ENCODE measurements at places on chromosomes 11 and 22.

GRCh38 chr11:45180179-45180847 is 33.9 kb downstream of the PRDM11 start:
- DNase-seq, result peak; percentile 29
- no peak overlapping the region for H3K27ac ChIP-seq
- no peaks in the 10 kb centered on the region for H3K36me3 ChIP-seq
- peak overlapping the region; percentile 72 for H3K4me3 ChIP-seq
- no peaks in the 10 kb centered on the region for H3K27me3 ChIP-seq

GRCh38 chr11:86931548-86932258 is 23.5 kb downstream of the FZD4 start:
- H3K4me1 ChIP-seq, result peaks cover 4% of the 10 kb centered on the region
- no peaks in the 10 kb centered on the region for H3K27me3 ChIP-seq
- DNase-seq, result no peak
- no peak overlapping the region for H3K27ac ChIP-seq

GRCh38 chr22:44068422-44069191 is 44.5 kb downstream of the PARVB start:
- no peaks in the 10 kb centered on the region for H3K36me3 ChIP-seq
- peak overlapping the region; percentile 24 for H3K4me3 ChIP-seq
- peaks cover 8% of the 10 kb centered on the region for H3K4me1 ChIP-seq
- no peak for DNase-seq

DNA sequence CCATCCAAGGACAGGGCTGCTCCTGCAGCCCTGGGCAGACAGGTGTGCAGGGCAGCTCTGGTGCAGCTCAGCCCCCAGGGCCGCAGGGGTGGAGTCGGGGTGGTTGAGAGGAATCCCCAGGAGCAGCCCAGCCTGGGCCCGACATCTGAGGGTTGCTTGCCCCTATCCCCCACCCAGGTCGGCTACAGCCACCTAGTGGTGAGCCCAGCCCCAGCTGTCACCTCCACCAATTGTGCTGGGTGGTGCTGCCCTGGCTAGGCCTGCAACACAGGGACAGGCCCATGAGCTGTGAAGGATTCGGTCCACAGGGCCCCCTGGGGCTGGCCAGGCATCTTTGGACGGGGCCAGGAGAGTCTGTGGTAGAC is 29.6 kb downstream of the RTN4R start:
- DNase-seq, result peak; percentile 72
- no peaks in the 10 kb centered on the region for H3K36me3 ChIP-seq
- H3K27me3 ChIP-seq, result no peaks in the 10 kb centered on the region
- H3K4me1 ChIP-seq, result peaks cover 22% of the 10 kb centered on the region
- peak overlapping the region; percentile 67 for H3K27ac ChIP-seq
- peak overlapping the region; percentile 34 for H3K4me3 ChIP-seq

DNA sequence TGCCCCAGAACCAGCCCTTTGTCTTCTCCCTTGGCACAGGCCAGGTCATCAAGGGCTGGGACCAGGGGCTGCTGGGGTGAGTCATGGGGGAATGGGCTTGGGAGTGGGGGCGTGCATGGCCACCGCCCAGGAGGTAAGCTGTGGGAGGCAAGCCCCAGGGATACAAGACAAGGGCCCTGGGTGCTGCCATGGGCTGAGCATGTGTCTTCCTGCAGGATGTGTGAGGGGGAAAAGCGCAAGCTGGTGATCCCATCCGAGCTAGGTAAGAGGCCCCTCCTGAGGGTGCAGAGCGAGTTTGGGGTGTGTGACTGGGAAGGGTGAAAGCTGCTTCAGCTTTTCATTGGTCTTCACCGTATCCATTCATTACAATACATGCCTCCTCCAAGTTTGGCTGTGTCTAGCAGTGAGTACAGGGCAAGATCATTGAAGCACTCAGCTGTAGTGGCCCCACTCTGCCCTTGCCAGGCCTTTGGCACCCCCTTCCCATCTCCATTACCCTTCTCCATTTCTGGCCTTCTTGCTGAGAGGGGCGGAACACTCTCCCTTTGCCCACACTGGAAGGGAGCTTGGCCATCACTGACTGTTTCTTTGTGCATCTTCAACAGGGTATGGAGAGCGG is 2.5 kb downstream of the FKBP2 start:
- peak overlapping the region; percentile 95 for H3K4me3 ChIP-seq
- H3K4me1 ChIP-seq, result peaks cover 37% of the 10 kb centered on the region
- H3K36me3 ChIP-seq, result peaks cover 32% of the 10 kb centered on the region
- DNase-seq, result no peak
- no peaks in the 10 kb centered on the region for H3K27me3 ChIP-seq

- H3K4me1 ChIP-seq, result peaks cover 9% of the 10 kb centered on the region
- no peak overlapping the region for H3K27ac ChIP-seq
- no peak overlapping the region for H3K4me3 ChIP-seq
- H3K36me3 ChIP-seq, result peaks cover 5% of the 10 kb centered on the region
- DNase-seq, result no peak
Observed at GRCh38 chr11:71991494-71991893, 7.2 kb upstream of the IL18BP start.

DNA sequence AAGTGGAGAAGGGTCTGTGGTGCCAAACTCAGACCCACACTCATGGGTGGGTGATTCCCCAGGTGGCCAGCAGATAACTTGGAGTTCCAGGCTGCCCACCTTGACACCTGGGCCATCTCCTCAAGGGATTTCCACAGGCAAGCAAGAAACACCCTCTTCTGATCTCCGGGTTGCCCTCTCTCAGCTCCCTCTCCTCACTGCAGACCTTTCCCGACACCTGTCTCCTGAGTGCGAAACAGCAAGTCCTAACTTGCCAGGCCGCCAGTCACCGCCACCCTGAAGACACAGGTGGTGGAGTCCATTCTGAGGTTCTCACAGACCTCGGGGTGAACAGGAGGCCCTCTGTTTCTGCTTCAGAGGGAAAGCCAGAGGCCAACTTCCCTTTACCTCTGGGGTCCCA is 16.6 kb downstream of the GALNT18 start:
- no peak overlapping the region for H3K27ac ChIP-seq
- no peaks in the 10 kb centered on the region for H3K4me1 ChIP-seq
- no peak for DNase-seq
- H3K4me3 ChIP-seq, result no peak overlapping the region

- peaks cover 62% of the 10 kb centered on the region for H3K36me3 ChIP-seq
- H3K27me3 ChIP-seq, result peaks cover 11% of the 10 kb centered on the region
- H3K4me1 ChIP-seq, result peaks cover 44% of the 10 kb centered on the region
- peak overlapping the region; percentile 100 for H3K27ac ChIP-seq
Observed at GRCh38 chr11:93740730-93741093, 583 bp downstream of the TAF1D start.

GRCh38 chr11:47244448-47245350 is 3.9 kb downstream of the ACP2 start:
- no peak for DNase-seq
- no peaks in the 10 kb centered on the region for H3K27me3 ChIP-seq
- no peak overlapping the region for H3K27ac ChIP-seq

GRCh38 chr11:127308291-127308690 is 307.7 kb upstream of the KIRREL3 start:
- H3K27me3 ChIP-seq, result no peaks in the 10 kb centered on the region
- no peak for DNase-seq
- H3K4me3 ChIP-seq, result no peak overlapping the region
- no peaks in the 10 kb centered on the region for H3K36me3 ChIP-seq

DNA sequence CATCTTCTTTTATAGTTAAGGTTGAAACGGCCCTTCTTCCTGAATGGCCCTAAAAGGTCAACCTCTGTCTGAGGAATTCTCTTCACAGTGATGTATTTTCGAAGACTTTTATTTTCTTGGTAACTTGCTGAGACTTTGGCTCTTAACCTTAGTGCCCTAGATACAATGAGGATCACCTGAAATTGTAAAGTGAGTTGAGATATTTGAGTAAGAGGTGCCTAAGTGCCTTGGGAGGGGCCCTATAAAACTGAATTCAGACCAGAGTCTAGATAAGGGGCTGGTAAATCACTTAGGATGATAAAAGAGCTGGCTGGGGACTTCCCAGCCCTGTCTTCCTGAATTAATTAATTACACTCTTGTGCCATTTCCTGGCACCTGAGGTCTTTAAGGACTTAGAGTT is 505.6 kb upstream of the KIRREL3 start:
- no peak overlapping the region for H3K4me3 ChIP-seq
- no peak for DNase-seq
- H3K27me3 ChIP-seq, result no peaks in the 10 kb centered on the region
- H3K27ac ChIP-seq, result no peak overlapping the region
- H3K4me1 ChIP-seq, result no peaks in the 10 kb centered on the region

DNA sequence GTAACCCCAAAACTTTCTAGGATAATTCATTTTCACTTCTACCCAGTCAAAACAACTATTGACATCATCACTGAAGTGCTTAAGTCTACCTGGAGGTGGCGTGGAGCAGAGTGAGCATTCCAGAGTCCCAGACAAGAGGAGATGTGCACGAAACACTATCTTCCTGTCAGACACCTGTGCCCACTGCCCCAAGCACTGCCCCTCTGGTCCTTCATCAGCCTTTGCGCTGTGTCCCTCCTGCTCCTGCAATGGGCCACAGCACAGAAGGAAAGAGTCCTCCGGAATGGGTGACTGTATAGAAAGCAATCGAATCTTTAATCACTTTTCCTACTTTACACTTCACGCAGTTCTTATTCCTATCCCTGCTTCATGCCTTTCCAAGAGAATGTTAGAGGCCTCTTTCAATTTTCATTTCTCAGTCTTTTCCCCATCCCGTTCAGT is 512 bp upstream of the GRIA4 start:
- peaks cover 41% of the 10 kb centered on the region for H3K27me3 ChIP-seq
- H3K4me1 ChIP-seq, result peaks cover 17% of the 10 kb centered on the region
- H3K36me3 ChIP-seq, result no peaks in the 10 kb centered on the region
- no peak overlapping the region for H3K27ac ChIP-seq

- no peaks in the 10 kb centered on the region for H3K36me3 ChIP-seq
- no peak overlapping the region for H3K27ac ChIP-seq
- H3K27me3 ChIP-seq, result peaks cover 10% of the 10 kb centered on the region
- DNase-seq, result no peak
- H3K4me1 ChIP-seq, result no peaks in the 10 kb centered on the region
Observed at GRCh38 chr11:22203281-22203680, 10.4 kb downstream of the ANO5 start.

- DNase-seq, result no peak
- peaks cover 75% of the 10 kb centered on the region for H3K4me1 ChIP-seq
- H3K27me3 ChIP-seq, result no peaks in the 10 kb centered on the region
- H3K27ac ChIP-seq, result peak overlapping the region; percentile 83
- peaks cover 58% of the 10 kb centered on the region for H3K36me3 ChIP-seq
Observed at GRCh38 chr11:96199563-96200025, 143.4 kb downstream of the MAML2 start.

GRCh38 chr11:1000357-1001278 is 35.9 kb downstream of the MUC6 start:
- H3K27ac ChIP-seq, result no peak overlapping the region
- H3K4me1 ChIP-seq, result peaks cover 10% of the 10 kb centered on the region
- peaks cover 14% of the 10 kb centered on the region for H3K36me3 ChIP-seq
- H3K27me3 ChIP-seq, result no peaks in the 10 kb centered on the region
- no peak overlapping the region for H3K4me3 ChIP-seq

- no peak for DNase-seq
- no peaks in the 10 kb centered on the region for H3K36me3 ChIP-seq
- no peak overlapping the region for H3K27ac ChIP-seq
- peaks cover 20% of the 10 kb centered on the region for H3K4me1 ChIP-seq
- peak overlapping the region; percentile 74 for H3K4me3 ChIP-seq
Observed at GRCh38 chr11:125494974-125495725, 915 bp downstream of the FEZ1 start.

DNA sequence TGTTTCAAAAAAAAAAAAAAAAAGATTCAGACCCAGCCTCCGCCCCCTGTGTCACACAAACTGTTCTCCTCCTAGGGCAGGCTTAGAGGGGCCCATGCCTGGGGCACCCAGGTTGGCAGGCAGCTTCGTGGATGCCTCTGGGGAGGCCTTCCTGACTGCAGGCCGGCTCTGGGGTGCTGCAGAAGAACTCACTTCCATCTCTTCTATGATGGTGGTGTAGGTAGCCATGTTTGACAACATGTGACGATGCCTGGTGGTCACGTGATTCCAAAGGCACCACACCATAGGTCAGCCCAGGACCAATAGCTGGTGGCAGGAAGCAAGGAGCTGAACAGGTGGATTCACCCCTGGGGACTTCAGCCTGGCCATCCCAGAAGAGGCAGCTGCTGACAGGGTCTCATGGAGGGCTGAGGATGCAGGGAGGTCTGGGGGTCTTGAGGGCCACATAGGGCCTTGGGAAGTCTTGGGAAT is 24.1 kb upstream of the CELSR1 start:
- H3K4me3 ChIP-seq, result peak overlapping the region; percentile 62
- no peaks in the 10 kb centered on the region for H3K36me3 ChIP-seq
- H3K27ac ChIP-seq, result no peak overlapping the region

DNA sequence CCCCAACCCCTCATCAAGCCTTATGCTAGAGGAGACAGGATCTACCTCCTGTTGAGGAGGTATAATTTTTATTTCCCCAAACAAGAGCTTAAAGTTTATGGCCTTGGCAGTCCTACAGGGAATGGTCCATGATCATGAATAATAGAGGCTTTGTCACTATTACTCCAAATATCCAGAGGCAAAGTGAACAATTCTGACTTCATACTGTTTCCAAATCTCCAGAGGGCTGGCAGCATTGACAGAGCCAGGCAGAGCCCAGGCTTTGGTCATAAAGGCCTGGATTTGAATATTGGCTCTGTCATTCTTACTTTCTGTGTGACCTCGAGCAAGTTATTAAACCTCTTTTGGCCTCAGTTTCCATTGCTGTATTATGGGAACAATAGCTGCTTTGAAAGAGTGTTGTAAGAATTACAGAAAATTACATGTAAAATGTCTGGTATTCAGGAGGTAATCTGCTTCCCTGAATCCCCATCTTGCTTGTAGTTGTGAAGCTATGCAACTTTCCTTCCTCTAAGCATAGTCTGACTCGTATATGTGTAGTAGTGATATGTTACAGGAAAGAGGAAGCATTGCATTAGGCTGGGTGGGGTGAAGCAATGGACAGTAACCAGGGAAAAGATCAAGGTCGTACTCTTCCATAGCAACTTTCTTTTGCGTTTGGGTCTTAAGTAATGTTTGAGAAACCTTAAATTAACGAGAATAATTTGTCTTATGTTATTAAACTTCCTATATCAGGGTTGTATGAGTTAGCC is 88.8 kb downstream of the CD44 start:
- H3K4me1 ChIP-seq, result peaks cover 10% of the 10 kb centered on the region
- H3K36me3 ChIP-seq, result peaks cover 95% of the 10 kb centered on the region
- H3K4me3 ChIP-seq, result no peak overlapping the region
- DNase-seq, result no peak
- peak overlapping the region; percentile 58 for H3K27ac ChIP-seq

DNA sequence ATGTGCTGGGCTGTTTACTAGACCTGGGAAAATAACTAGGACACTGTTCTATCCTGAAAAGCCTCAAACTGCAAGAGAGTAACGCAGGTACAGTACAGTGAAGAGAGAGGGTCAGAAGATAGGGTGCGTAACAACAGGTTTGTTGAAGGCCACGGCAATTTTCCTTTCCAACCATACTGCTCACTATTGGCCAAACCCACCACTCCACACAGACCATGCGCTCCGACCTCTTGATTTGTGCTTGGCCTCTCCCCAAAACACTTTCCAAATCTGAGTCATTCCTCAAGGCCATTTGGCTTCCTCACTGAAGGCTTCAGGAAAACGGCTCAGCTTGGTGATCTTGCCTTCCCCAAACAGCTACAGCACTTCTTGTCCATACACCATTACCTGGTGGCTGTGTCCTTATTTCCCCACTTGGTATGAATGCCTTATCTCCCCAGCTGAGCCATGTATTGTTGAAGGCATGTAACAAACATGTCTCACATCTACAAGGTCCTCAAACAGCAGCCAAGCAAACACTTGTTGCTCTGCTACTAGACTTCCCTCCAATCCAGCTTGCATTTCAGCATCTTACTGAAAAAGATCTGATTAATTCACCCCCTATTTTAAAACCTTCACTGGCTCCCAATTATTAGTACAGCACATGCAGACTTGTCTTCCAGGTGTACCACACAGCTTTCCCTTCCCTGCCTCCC is 40.9 kb downstream of the TCF20 start:
- H3K27me3 ChIP-seq, result no peaks in the 10 kb centered on the region
- peaks cover 42% of the 10 kb centered on the region for H3K4me1 ChIP-seq
- peaks cover 2% of the 10 kb centered on the region for H3K36me3 ChIP-seq

Measured in activated naive CD8-positive, alpha-beta T cell treated with anti-CD3 and anti-CD28 coated beads for 36 hours (primary cell).